ENCODE measurements at places on chromosomes 4 and X. TPM values are rescaled to one million over a fixed set of nuclear protein-coding genes. Genes with fewer than 3 reads are reported as not detected.
A peak's percentile ranks its signal among the peaks of the same experiment; 100 is the strongest.

DNA sequence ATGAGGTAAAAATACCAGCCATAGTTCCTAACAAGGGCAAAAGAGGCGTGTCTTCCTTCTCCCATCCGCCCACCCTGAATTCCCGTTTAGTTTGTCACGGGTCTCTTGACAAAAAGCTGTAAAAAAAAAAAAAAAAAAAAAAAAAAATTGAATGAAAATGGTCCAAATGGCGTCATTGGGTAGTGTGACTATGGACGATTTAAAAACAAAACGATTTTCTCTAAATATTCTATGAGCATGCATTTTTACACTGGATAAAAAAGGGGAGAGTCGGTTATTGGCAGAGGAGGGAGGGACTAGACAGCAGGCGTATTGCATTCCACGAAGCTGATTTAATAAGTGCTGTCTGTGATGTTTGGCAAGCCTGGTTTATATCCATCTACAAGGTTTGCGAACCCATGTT is at the start of gene FAM133A:
FAM133A (plus strand) TSS at position 338 of the 403 bp plus-strand sequence. CDS start 35,214 bp downstream, outside the sequence.
- H3K27me3 ChIP-seq = no peaks in the 10 kb centered on the region
- H3K4me1 ChIP-seq = peaks cover 9% of the 10 kb centered on the region
- no peaks in the 10 kb centered on the region for H3K36me3 ChIP-seq
- no peak for DNase-seq

CENPU gene
- 73.3 TPM for total RNA-seq

- peaks cover 2% of the 10 kb centered on the region for H3K4me1 ChIP-seq
- H3K27me3 ChIP-seq = peaks cover 68% of the 10 kb centered on the region
- H3K4me3 ChIP-seq = no peak overlapping the region
- H3K27ac ChIP-seq = no peak overlapping the region
- no peaks in the 10 kb centered on the region for H3K36me3 ChIP-seq
Observed at GRCh38 chr4:184163813-184164212, 53.9 kb downstream of the ENPP6 start.

DNA sequence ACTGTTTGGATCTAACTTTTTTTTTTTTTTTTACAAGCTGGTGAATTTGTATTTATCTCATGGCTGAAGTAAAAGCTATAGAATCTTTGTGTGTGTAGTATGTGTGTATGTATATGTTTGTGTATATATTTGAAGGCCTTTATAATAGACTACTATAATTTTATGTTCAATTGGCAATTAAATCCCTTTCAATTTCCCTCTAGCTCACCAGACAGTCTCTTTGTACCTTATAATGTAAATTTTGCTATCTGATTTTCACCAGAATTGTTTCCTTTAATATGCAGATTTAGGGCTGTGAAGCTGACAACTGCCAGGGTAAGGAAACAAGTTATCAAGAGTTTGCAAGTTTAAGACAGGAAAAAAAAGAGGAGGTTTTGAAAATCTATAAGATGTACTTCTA is 33.1 kb upstream of the MTMR8 start:
- no peak overlapping the region for H3K27ac ChIP-seq
- DNase-seq = no peak
- H3K4me1 ChIP-seq = no peaks in the 10 kb centered on the region
- no peak overlapping the region for H3K4me3 ChIP-seq
- H3K27me3 ChIP-seq = no peaks in the 10 kb centered on the region

DNA sequence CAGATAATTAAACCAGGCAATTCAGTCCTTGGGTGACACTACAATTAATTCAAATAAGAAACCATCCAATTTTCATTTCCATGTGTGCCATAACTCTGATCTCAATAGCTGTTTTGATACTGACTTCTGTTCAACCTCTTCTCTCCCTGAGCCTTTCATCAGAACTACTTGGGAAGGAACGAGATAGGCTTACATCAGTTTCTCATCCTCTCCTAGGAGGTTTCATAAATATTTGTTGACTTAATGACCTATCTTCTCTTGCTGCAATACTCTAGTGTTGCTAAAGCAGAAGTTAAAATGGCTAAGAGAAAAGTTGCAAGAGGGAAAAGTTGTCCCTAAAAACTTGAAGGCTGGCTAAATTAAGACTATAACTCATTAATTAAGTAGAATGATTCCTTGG is 41.8 kb downstream of the PRKG2 start:
- H3K4me1 ChIP-seq = no peaks in the 10 kb centered on the region
- no peak overlapping the region for H3K4me3 ChIP-seq
- no peak overlapping the region for H3K27ac ChIP-seq
- H3K27me3 ChIP-seq = peaks cover 2% of the 10 kb centered on the region
- DNase-seq = no peak
- H3K36me3 ChIP-seq = no peaks in the 10 kb centered on the region

GRCh38 chr4:137774501-137774900 is 242.2 kb upstream of the PCDH18 start:
- H3K4me3 ChIP-seq = no peak overlapping the region
- no peaks in the 10 kb centered on the region for H3K4me1 ChIP-seq

- no peaks in the 10 kb centered on the region for H3K36me3 ChIP-seq
- H3K27ac ChIP-seq = no peak overlapping the region
- H3K27me3 ChIP-seq = peaks cover 4% of the 10 kb centered on the region
- no peaks in the 10 kb centered on the region for H3K4me1 ChIP-seq
- DNase-seq = no peak
Observed at GRCh38 chr4:54403700-54404453, 174.8 kb downstream of the PDGFRA start.

GRCh38 chrX:15465347-15465746 is 27.8 kb downstream of the PIR start:
- no peaks in the 10 kb centered on the region for H3K4me1 ChIP-seq
- no peaks in the 10 kb centered on the region for H3K36me3 ChIP-seq
- DNase-seq = no peak
- no peak overlapping the region for H3K27ac ChIP-seq
- no peak overlapping the region for H3K4me3 ChIP-seq

- H3K27ac ChIP-seq = no peak overlapping the region
- H3K4me1 ChIP-seq = no peaks in the 10 kb centered on the region
- H3K36me3 ChIP-seq = no peaks in the 10 kb centered on the region
- H3K27me3 ChIP-seq = no peaks in the 10 kb centered on the region
- no peak overlapping the region for H3K4me3 ChIP-seq
Observed at GRCh38 chr4:130143656-130144055, 1047.7 kb downstream of the C4orf33 start.

DNA sequence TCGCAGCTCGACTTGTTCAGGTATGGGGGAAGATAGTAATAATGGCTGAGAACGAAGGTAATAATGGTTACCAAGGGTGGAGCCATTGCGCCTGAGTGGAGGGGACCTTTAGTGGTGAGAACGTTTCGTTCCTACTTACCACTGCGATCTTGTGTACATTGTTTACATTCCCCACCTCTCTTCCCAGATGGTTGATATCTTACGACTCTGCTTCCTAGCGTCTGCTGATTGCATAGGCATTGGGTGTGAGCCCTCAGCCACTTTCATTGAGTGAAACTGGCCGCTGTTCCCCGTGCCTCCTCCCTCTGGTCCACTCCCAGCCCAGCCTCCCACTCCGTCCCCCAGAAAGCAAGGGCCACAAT is 850 bp downstream of the IGBP1 start:
- H3K4me1 ChIP-seq = peaks cover 30% of the 10 kb centered on the region
- H3K4me3 ChIP-seq = peak overlapping the region; percentile 98
- H3K27me3 ChIP-seq = no peaks in the 10 kb centered on the region
- peak overlapping the region; percentile 98 for H3K27ac ChIP-seq

GRCh38 chr4:80393970-80394250 is 58.4 kb downstream of the CFAP299 start:
- no peaks in the 10 kb centered on the region for H3K4me1 ChIP-seq
- no peak overlapping the region for H3K4me3 ChIP-seq
- H3K36me3 ChIP-seq = no peaks in the 10 kb centered on the region
- H3K27me3 ChIP-seq = no peaks in the 10 kb centered on the region

CFI gene
- total RNA-seq = not detected

TMEM271 gene
- total RNA-seq = not detected

GRCh38 chr4:8689741-8690140 is 97.2 kb downstream of the CPZ start:
- no peaks in the 10 kb centered on the region for H3K36me3 ChIP-seq
- no peak for DNase-seq

C4orf54 gene
- total RNA-seq = not detected

EPHA5 gene
- total RNA-seq = not detected

DNA sequence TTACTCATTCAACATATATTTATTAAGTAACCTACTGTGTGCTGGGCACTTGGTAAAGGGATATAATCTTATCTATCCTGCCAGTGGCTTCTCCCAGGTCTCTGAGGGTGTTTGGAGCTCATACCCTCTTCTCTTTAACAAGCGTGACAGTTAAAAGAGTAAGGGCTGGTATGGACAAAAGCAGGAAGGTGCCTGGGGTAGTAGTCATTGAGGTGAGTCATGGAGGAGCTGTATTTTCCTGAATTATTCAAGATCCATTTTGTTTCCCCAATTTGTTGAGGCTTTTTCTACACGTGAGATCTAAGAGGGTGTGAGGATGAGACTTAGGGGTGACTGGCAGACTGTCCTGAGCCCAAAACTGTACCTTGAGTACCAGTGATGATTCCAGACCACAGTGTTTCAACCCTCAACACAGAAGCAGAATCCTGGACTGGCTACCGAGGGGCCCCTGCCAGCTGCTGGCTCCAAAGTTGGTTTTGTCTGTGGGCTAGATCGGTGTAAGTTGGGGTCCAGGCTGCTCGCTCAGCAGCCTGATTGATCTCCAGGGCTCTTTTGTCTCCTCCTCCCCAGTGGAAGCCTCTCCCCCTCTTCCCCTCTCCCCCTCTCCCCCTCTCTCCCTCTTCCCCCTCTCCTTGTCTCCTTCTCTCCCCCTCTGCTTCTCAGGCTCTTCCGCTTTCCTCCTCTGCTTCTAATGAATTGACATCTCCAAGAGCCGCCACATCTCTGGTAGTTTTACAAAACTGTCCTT is at the start of gene DRP2:
DRP2 (plus strand) TSS at position 671 of the 748 bp plus-strand sequence. CDS start 11,862 bp downstream, outside the sequence.
- no peak for DNase-seq
- H3K27me3 ChIP-seq = peaks cover 2% of the 10 kb centered on the region

EMCN gene
- not detected for total RNA-seq

DNA sequence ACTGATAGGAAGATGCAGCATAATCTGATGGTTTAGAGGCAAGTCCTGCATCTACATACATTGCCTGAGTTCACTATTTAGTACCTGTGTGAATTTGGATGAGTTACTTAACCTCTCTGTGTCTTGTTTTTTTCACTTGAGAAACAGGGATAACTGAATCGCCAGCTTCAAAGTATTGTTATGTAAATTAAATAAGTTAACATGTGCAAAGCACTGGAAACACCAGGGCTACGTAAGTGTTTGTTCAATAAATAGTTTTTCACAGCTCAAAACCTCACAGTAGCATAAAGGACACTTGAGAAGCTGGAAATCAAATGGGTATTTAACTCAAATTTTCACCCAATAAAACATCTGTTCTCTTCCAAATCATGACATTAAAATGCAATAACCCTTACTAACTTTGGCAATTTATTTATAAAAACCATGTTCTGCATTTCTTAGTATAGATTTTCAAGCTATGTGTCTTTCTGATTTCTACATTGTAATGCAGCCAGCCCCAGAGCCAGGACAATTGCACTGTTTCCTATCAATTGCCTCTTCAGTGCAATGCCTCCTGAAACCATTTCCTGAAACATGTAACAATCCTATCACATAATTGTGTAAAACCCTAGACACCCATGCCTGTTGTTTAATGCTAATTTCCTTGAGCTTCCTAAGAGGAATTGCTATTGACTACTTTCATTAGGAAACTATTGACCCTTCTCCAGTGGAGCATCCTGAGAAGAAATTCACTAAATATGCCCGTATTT is 177.1 kb downstream of the UNC5C start:
- DNase-seq = no peak
- no peak overlapping the region for H3K27ac ChIP-seq
- H3K4me1 ChIP-seq = no peaks in the 10 kb centered on the region
- H3K36me3 ChIP-seq = no peaks in the 10 kb centered on the region
- H3K4me3 ChIP-seq = no peak overlapping the region

DNA sequence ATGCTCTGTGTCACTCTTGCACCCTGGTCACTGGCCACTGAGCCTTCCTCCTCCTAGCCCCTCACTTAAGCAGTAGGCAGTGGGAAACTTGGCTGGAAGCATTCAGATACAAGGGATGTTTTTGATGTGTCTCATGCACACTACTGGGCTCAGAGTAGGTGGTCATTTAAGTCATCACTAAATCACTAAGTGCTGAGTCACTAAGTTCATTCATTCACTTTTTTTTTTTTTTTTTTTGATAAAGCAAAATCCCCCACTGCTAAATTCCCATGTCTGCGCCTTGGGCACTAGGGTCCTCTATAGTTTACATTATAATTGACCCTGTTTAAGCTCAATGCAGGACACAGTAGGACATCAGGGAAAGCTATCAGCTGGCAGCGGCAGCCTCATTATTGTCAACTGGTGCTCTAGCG is 182.4 kb upstream of the MBNL3 start:
- peaks cover 5% of the 10 kb centered on the region for H3K27me3 ChIP-seq
- no peak overlapping the region for H3K4me3 ChIP-seq
- H3K27ac ChIP-seq = no peak overlapping the region

ZDHHC9 gene
- total RNA-seq = 4.1 TPM

GRCh38 chr4:98527534-98528269 is 130.7 kb downstream of the TSPAN5 start:
- DNase-seq = no peak
- no peak overlapping the region for H3K27ac ChIP-seq
- H3K36me3 ChIP-seq = peaks cover 3% of the 10 kb centered on the region
- H3K27me3 ChIP-seq = no peaks in the 10 kb centered on the region
- H3K4me1 ChIP-seq = peaks cover 14% of the 10 kb centered on the region

DNA sequence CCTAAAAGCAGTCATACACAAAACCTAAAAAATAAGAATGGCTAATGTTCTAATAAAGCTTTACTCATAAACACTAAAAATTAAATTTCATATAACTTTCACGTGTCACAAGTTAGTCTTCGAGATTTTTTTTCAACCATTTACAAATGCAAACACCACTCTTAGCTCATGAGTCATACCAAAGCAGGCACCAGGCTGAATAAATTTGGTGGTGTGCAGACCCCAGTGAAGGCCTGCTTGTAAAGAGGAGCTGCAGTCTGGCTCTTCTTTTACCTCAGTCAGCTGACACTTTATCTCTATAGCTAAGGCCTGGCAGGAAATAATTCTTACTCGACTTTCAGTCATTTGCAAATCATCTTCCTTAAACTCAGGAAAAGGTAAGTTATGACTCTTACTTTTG is 37.4 kb downstream of the CLOCK start:
- peaks cover 18% of the 10 kb centered on the region for H3K4me1 ChIP-seq
- no peaks in the 10 kb centered on the region for H3K27me3 ChIP-seq
- no peak for DNase-seq
- H3K4me3 ChIP-seq = no peak overlapping the region
- H3K36me3 ChIP-seq = peaks cover 7% of the 10 kb centered on the region

DNA sequence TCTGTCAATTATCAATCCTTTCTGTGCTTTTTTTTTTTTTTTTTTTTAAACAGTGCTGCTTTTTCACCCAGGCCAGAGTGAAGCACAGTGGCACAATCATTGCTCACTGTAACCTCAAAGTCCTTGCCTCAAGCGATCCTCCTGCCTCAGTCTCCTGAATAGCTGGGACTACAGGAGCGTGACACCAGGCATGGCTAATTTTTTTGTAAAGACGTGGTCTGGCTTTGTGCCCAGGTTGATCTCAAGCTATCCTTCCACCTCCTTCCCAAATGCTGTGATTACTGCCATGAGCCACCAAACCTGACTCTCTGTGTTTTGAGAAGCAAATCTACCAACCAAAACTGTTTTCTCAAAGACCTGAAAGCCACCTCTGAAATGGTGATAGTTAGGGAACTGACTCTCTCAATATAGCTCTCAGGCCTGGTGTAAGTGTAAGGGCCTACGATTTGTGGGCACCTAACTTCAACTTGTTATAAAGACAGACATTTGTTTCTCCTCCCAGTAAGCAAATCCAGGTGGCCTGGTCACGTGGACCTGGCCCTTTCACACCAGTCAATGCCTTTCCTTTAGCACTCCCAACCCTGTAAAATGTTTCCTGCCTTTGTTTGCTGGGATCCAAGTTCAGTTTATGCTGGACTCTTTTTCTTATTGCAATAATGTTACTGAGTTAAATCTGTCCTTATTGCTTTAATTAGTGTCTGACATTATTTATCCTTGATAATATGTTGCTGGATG is 2015.9 kb downstream of the PCDH7 start:
- no peaks in the 10 kb centered on the region for H3K27me3 ChIP-seq
- H3K4me3 ChIP-seq = no peak overlapping the region
- H3K4me1 ChIP-seq = no peaks in the 10 kb centered on the region
- DNase-seq = no peak
